ENCODE measurements at places on chromosomes 1 and 21. TPM values are rescaled to one million over a fixed set of nuclear protein-coding genes. Genes with fewer than 3 reads are reported as not detected.

- peak; percentile 44 for DNase-seq
Measured at GRCh38 chr21:42633858-42634257, 19.6 kb upstream of the PDE9A start.

- DNase-seq, result no peak
Measured at GRCh38 chr1:56710646-56711045, 65.5 kb downstream of the PRKAA2 start.

Gene SYCP1
- not detected for total RNA-seq

Gene DNMT3L
- not detected for total RNA-seq

DNA sequence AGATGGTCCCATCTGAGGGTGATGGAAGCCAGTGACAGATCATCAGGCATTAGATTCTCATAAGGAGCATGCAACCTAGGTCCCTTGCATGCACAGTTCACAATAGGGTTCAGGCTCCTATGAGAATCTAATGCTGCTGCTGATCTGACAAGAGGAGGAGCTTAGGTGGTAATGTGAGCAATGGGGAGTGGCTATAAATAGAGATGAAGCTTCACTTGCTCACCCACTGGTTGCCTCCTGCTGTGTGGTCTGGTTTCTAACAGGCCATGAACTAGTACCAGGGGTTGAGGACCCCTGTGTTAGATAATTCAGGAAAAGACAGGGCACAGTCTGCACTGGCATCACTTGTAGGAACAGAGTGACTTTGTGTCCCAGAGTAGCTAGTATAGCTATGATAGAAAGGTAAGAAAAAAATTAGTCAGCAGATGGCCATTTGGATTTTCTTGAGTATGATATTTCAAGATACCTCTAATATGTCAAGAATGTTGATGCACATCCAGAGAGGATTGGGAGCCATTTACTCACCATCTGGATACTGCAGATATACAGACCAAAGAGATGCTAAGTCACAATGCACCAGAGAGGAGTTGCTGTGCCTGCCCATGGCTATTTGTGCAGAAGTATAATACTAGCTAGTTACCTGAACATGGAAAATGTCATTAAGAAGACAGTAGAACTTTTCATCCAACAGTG, 53.6 kb downstream of the ADCY10 start:
- no peak for DNase-seq

- no peak for DNase-seq
Measured at GRCh38 chr1:243982447-243983018, 68.5 kb upstream of the ZBTB18 start.

DNA sequence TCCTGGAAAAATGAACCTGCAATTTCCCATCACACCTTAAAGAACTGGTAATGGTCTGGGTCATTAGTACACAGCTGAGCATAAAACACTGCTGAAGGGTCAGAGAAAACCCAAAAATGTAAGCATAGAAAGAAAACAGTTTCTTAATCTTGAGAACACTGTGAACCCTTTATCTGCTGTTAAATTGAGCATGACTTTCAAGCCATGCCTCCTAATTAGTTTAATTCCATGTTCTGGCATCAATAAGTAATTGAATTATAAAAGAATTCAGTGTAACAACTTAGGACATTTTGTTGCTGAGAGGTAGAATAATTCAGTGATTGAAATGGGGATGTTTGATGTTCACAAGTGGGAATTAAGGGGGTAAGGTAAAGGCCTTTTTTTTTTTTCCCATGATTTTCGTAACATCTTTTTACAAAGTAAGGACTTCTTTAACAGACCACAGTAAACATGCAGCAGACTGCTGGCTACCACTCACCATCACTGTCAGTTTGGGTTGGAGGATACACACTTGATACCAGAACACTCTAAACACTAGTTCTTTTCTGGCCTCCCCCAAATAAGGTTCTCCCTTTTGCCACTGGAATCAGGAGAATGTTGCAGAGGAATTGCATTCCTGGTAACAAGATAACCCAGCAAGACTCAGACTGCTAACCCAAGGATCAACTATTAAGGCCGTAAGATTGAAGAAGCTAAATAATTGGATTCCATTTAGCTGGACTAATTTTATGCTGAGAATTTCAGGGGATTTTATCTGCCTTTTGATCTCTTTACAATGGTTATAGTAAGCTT, 3.0 kb downstream of the RWDD3 start:
- no peak for DNase-seq

DNA sequence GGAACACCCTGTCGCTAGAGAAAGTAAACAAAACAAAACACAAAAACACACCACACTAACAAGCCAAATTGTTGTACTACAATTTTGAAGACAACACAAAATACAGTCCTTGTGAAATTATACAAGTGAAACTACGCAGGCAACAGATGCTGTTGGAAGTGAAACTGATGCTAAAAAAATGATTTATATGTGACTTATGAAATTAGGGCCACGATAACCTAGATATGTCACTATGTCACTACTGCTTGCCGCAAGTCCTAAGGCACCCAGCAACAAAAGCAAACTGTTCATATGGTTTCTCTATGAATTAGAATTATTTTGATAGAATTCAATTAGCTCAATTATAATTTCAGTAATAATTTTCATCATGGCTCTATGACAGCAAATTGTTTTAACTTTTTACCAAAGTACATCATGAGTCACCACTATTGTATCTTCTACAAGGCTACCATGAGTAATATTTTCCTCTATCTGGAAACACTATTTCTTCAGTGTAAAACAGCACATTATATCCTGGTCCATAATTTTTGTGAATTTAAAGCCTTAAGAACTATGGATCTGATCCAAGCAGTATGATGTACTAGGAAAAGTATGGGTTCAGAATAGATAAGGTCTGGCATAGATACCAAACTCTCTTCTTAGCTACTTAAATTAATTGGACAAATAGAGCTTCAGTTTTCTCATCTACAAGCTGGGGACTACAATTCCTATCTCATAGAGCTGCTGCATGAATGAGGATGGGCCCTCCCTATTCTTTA, 216.3 kb downstream of the COL11A1 start:
- no peak for DNase-seq

DNA sequence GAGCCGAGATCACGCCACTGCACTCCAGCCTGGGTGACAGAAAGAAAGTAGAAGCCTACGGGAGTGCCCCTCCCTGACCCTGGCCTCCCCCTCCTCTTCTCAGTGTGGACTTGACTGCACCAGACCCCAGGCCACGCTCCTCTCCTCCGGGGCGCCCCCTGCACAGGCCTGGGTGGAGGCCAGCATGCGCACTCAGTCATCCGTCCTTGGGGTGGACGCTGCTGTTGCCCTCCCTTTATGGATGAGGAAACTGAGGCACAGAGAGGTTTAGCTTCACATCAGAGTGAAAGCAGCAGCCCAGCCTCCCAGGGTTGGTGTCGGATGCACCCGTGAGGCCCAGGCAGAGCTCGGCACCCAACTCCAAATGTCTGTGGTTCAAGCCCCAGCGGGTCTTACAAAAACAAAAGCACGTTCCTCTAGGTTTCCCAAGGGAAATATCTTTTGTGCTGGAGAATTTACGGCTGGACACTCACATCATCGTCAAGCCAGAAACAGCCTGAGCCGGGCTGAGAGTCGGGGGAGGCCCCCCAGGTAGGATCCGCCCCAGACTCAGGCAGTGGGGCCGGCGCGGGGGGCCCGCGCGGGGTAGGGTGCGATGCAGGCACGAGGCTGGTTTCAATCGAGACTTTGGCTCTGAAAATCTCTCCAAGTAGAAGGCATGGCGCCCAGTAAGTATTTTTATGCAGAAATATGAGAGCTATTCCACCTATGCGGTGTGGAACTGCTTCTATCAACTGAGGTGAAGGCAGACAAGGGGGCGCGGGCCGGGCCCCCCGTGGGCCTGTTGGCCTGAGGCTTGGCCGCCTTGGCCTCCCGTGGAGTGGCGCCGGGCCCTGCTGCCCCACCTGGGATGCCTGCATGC, 36.6 kb downstream of the MORN1 start:
- peak; percentile 36 for DNase-seq

Measured in aorta (tissue), 5 donors.